ENCODE measurements at places on chromosomes 3 and 15.

DNA sequence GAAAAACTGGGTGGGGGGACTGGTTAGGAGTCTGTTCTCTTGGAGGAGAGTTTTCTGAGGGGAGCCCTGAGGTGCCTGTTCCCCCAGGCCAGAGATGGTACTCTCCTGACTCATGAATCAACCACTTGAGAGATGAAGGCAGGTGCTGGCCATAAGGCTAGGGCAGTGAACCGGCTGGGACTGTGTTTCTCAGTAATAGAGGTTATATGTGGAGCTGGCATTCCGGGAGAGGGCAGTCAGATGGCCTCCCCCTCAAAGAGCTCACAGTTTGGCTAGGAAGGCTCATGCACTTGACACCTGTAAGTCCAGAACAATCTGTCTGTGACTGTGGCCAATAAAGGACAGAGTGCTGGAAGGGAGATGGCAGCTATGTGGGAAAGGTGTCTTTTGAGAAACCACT is 10.0 kb upstream of the SCN10A start:
- DNase-seq: no peak

DNA sequence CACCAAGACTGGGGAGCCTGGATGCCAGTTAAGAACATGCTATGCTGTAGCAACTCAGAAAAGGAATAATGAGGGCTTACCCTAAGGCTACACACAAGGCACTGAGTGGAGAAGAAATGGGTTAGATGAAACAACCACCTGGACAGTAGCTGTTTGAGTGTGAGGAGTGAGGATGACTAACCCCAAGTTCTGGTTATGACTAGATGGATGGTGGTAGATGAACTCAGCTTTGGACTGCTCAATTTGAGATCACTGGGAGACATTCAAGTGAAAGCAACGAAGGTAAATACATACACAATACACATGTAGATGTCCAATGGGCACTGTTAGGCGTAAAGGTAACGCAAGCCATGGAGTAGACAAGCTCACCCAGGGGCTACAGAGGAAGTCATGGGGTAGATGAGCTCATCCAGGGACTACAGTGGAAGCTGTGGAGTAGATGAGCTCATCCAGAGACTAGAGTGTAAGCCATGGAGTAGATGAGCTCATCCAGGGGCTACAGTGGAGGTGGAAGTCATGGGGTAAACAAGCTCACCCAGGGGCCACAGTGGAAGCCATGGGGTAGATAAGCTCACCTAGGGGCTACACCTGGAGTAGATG is 98.3 kb downstream of the ANO10 start:
- DNase-seq: no peak

DNA sequence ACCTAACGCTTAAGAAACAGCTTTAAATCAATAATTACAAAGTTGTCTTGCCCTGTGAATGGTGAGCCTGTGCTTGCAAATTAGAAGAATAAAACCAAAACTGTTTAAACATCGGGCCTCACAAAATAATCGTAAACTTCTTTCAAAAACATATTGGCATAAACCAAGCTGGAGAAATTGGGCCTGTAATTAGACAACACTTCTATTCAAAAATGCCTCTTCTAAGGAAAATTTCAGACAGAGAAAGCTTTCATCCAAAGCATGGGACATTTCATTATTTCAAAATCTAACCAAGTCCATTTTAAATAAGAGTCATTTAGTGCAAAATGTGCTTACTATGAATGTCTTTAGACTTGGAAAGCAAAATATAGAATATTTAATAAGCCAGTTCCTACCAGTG is 35.5 kb upstream of the GNB4 start:
- DNase-seq: no peak

- no peak for DNase-seq
Measured at GRCh38 chr3:108503722-108504121, 6.7 kb downstream of the MYH15 start.

DNA sequence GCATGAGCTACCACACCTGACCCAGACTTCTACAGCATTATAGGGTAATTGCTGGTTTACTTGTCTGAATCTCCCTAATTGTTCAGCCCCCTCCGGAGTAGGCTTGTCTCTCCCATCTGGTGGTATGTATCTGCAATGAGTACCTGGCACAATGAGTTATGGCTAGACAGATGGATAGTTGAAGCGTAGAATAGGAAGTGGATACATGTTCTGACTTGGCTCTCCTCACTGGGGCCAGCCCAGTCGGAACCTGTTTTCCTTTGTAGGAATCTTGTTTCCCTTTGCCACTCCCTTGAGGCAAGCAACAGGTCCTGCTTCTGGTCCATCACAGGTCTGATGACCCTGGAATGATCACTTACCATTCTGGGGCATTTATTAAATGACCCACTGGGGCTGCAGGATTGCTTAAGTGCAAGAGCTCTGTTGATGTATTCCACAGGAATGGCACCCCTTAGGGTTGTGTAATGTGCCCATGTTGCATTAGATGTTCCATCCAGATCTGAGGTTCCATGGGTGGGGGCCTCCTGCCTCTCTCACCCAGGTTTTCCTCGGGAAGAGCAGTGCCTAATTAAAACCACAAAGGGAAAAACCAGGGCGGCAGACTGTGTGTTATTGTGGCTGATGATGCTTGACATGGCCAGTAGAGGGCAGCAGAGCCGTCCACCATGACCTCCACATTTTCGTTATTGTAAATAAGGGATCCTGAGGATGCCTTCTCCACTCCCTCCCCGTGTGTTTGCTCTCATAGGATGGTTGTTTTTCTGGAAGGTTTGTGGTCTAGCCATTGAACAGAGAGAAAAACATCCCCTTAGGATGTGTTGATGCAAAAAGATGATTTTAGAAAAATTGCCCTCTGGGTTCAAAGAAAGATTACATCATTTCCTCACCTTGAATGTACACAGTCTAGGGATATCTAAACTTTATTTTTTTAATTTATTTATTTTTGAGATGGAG is 58.0 kb downstream of the CMTM8 start:
- peak; percentile 78 for DNase-seq

- no peak for DNase-seq
Measured at GRCh38 chr15:22895465-22896190, 57.2 kb downstream of the NIPA2 start.

DNA sequence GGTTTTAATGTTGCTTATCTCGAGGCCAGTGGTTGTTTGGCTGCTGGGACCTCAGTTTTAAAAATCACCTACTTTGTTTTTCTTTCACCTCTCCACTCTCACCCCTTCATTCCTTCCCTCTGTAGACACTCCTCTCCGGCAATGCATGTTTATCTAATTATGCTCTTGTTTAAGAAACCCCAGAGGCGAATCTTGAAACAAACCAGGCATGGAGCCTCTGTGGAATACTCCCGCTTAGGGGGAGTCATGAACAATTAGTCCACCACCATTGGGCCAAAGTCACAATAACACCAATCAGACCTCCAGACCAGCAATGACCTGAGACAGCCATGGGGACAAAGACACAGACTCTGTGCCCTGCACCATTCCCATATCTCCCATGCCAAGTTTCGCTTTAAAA is 53.3 kb downstream of the EFCAB12 start:
- DNase-seq: no peak

DNA sequence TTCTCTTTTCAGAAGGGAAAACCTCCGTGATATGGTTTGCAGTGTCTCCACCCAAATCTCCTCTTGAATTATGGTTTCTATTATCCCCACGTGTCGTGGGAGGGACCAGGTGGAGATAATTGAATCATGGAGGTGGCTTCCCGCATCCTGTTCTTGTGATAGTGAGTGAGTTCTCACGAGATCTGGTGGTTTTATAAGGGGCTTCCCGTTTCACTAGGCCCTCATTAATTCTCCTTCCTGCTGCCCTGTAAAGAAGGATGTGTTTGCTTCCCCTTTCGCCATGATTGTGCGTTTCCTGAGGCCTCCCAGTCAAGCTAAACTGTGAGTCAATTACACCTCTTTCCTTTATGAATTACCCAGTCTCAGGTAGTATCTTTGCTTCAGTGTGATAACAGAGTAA is 692.7 kb upstream of the GRM7 start:
- no peak for DNase-seq

GRCh38 chr3:65485826-65486469 is 552.8 kb downstream of the MAGI1 start:
- no peak for DNase-seq

- DNase-seq: no peak
Measured at GRCh38 chr15:33396475-33396874, 85.7 kb downstream of the RYR3 start.

DNA sequence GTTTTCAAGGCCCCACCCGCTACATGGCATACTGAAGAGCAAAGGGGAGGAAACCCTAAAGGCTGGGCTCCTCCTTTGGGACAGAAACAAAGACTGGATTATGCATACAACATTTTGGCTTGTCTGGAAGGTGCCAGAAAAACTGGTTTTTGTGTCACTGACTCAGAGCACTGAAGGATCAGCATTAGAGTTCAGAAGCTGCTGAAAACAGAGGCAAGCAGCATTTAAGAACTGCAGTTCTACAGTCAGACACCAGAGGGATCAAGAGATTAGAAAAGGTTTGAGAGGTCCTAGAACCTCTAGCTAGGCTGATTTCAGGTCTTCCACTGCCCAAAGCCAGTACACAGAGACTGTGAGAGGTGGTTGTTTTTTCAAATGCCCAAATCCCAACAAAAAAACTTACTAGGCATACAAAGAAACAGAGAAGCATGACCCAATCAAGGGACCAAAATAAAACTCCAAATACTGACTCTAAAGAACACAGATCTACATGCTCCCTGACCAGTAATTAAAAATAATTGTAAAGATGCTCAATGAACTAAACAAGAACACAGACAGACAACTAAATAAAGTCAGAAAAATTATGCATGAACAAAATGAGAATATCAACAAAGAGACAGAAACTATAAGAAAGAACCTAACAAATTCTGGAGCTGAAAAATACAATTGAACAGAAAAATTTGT is 91.2 kb downstream of the SENP2 start:
- DNase-seq: no peak

GRCh38 chr3:10411598-10412332 is 90.9 kb upstream of the SEC13 start:
- no peak for DNase-seq

DNA sequence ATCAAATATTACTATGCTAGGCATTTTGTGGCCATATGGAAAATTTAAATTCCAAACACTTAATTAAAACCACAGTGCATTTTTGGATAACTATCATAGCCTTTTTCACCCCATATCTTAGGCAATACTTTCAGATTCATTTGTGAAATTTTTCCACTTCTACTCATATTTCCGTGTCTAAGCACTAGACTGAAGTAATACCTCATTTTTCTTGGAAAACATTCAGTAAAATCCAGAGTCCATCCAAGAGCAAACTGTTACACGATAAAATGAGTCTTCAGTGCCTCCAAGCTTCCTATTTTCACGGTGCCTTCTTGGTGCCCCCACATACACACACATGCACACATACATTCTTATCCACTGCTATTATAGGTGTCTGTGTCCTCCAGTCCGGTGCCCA is 845.9 kb downstream of the TBL1XR1 start:
- no peak for DNase-seq

DNA sequence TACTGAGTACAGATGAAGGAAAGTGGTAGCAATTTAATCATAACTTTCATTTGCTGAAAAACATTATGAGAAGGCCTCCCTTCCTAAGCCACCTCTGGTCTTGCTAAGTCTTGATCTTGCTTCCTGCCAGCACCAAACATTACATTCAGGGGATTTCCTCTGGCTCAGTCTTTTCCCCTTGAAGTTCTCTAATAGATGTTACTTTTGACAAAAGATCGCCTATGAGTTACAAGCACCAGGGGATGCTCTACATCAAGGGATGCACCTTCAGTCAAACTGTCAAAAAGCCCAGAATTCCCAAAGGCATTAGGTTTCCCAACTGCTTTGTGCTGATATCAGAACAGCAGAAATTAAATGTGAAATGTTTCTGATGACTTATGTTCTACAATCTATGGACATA is 47.3 kb downstream of the AQP9 start:
- no peak for DNase-seq

DNA sequence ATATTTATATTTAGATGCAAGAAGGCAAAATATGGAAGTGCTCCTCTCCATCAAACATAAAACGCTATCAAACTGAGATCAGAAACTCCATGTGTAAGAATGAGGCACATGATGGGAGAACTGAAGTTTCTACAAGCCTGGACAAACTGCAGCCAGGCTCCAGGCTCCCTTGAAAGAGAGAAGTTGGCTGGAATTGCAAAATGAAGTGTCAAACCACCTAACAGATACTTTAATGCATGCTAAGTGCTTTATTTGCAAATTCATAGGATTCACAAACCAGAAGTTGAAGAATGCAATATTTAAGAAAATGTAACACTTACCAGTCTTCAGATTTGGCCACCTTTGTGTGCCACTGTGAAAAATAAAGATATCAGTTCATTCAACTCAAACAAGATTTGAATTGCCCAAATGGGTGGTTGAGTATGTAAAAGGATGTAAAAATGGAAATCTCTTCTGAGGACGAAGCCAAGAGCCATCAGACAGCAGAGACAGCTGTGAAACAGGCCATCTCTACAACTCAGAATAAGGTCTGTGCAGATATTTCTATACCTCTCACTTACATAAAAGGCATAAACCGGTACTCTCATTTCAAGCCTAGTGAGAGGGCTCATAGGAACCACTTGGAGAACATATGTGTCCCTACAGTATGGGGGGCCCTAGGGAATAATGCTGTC is 87.0 kb downstream of the DPPA2 start:
- no peak for DNase-seq

DNA sequence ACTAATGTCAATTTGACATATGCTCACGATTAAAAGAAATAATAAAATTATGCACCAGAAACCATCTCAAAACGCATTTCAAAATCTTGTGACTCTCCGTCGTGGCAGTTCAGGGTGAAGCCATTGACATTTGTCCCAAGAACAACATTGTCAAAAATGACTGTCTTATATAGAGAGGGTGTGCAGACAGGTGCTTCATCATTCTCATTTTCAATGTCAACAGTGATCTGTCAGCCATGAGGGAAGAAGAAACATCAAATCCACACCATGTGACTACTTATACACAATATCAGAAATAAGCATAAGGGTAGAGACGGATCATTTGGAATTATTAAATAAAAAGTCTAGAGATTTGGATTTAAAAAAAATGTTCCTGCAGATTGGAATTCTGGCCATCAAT is 65.1 kb upstream of the C3orf49 start:
- DNase-seq: no peak

GRCh38 chr15:44370830-44371229 is 56.6 kb upstream of the CTDSPL2 start:
- no peak for DNase-seq

GRCh38 chr3:102163039-102163817 is 271.6 kb upstream of the ZPLD1 start:
- no peak for DNase-seq

DNA sequence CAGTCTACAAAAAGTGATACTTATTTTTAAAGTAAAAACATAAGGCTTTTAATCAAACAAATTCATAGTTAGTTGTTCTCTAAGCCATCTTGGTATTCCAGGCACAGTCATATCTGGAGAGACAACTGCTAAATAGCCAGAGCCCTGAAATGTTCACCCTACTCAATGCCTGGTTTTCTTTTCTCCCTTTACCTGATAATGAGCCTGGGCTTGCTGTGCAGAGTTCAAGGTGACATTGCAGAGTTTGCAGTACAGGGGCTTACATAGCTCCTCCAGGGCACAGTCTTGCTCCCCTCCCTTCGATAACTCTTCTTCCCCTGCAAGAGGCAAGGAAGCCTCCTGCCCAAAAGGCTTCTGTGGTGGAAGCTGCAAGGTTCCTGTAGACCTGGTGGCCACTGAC is 4.3 kb downstream of the ZMAT3 start:
- no peak for DNase-seq

- DNase-seq: no peak
Measured at GRCh38 chr15:25456196-25456595, 17.4 kb upstream of the UBE3A start.
